Transverse colon (tissue), 4 donors: ENCODE measurements at places on chromosomes 3 and 15. TPM values are rescaled to one million over a fixed set of nuclear protein-coding genes. Genes with fewer than 3 reads are reported as not detected.

- DNase-seq, result no peak
These were observed 86.8 kb downstream of the FSIP1 start for GRCh38 chr15:39695793-39696192.

- DNase-seq, result no peak
These were observed 781.4 kb upstream of the ROBO1 start for GRCh38 chr3:80549173-80549572.

GRCh38 chr15:74549816-74550215, 8.8 kb downstream of the ARID3B start:
- no peak for DNase-seq

GRCh38 chr3:100261485-100261903, 702 bp downstream of the TBC1D23 start:
- no peak for DNase-seq

DNA sequence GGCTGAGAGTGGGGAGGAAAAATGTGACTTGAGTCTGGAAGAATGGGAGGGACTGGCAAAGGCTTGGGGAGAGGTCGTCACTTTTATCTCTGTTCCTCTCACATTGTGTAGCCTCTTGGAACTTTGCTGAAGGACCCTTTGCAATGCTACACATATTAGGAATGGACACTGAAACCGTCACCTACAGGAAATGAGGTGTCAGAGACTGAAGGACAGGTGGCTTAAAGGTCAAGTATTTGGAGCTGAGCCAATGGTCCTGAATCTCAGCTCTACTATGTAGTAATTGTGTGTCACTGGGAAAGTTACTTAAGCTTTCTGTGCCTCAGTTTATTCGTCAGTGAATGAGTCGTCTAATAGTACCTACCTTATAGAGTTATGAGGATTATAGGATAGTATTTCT, 14.7 kb downstream of the MCTP2 start:
- no peak for DNase-seq

- DNase-seq, result no peak
These were observed 16.5 kb downstream of the LRRC58 start for GRCh38 chr3:120332646-120333045.

DNA sequence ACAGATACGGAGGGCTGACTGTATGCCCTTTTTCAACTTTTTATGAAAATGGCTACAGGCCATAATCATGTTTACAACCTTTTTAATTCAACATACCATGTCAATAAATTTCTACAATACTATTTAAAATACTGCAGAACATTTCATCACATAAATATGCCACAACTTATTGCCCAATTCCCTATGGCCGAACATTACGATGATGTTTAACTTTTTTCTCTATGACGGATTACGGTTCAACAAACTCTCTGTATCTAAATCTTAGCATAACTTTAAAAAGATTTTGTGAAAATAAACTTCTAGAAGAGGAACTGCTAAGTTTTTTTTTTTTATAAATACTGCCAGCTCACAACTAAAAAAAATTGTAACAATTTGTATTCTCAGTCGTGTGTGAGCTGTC, 220.4 kb downstream of the OSBPL10 start:
- no peak for DNase-seq

DNA sequence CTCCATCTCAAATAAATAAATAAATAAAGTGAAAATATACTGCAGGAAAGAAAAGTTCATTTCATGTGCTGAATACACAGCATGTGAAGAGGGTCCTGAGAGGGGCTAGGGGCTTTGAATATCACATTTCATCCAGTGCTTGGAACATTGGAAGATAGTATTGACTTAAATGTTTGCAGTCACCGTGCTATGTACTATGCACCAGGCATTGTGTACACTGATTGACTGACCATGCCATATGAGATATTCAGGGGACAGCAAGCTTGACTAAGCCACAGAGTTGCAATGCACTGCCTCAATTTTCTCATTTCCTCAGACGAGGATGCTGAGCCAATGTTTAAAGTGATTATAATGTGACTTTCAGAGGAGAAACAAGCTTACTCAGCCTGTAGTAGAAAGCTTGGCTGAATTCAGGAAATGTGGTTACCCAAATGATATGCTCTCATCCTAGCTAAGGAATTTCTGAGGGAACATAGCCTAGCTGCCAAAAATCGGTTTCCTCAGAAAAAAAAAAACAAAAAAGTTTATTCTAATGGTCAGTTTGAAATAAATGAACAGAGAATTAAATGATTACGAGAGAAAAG, 557.9 kb downstream of the FGF12 start:
- DNase-seq, result no peak

DNA sequence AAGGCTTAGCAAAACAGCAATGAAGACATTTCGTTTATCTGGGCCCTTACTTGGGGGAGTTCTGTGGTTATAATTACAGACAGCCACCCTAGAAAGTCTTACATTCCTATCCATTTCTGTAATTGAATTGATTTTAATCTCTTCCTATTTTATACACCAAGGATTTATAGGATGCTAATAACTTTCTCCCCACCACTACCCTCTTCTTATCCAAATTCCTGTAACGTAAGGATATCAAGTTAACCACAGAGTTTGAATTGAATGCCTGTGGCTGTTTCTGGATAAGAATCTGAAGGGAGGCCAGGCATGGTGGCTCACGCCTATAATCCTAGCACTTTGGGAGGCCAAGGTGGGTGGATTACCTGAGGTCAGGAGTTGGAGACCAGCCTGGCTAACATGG, 78.6 kb downstream of the MLH1 start:
- no peak for DNase-seq

GRCh38 chr3:18864933-18865731, 283.2 kb upstream of the KCNH8 start:
- no peak for DNase-seq

GRCh38 chr3:32447865-32448400, 54.7 kb downstream of the CMTM6 start:
- DNase-seq, result no peak

GRCh38 chr15:78727561-78727960, 83.7 kb downstream of the ADAMTS7 start:
- DNase-seq, result no peak

DNA sequence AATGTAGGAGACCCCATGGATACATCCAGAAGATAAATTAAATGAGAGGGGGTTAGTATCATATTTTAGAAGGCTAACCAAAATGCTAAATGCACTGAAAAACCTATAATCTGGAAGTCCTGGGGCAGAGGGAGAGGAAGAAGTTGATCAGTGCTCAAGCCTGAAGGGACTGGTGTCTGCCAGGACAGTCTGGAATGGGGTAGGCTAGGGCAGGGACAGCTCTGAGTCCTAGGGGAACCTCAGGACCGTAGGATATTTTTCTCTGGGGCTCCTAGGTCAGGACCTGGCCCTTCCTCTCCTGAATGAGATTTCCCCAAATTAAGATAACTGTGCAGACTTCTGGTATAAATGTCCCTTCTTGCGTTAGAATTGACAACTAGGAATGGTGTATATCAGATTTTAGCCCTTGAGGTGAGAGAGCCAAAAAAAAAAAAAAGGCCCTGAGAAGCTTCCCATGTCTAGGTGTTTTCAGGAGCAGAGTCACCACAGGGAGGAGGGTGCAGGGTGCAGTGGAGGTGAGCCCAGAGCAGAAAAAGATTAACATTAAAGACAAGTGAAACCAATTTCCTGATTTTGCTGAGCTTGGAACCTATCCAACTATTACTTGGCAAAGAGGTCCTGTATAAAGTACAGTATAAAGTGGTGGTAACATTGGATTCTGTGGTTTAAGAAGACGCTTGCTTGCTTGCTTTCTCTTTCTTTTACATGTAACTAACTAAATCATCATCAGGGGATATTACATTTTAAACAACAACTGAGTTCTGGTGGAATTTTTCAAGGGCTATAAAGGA, 63.5 kb downstream of the HACD2 start:
- DNase-seq, result no peak

The XCR1 gene
- not detected for total RNA-seq

The SLC4A7 gene
- 36.4 TPM for total RNA-seq

DNA sequence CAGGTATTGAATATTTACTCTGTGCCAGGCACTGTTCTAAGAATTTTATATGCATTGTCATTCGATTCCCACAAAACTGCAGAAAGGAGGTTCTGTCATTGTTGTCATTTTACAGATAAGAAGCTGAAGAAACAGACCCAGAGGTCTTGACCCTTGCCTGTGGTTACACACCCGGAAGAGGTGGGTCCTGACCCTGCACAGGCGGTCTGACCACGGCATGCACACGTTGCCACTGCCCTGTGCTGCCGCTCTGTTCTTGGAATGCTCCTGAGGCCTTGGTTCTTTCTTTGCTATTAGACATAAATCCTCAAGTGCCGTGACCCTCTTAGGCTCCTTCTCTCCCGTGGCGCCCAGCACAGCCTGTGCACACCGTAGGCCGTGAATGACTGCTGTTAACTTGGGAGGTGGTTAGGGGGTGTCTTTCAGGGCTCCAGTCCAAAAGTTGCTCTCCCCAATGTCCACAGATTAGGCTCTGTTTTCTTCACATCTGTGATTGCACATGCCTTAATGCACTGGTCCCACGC, 74.1 kb upstream of the PLXNA1 start:
- DNase-seq, result no peak

- no peak for DNase-seq
These were observed 3.4 kb upstream of the RFTN1 start for GRCh38 chr3:16516695-16517481.

The FBXW12 gene
- total RNA-seq, result not detected

GRCh38 chr3:41600616-41601015, 361.3 kb downstream of the ULK4 start:
- DNase-seq, result no peak

DNA sequence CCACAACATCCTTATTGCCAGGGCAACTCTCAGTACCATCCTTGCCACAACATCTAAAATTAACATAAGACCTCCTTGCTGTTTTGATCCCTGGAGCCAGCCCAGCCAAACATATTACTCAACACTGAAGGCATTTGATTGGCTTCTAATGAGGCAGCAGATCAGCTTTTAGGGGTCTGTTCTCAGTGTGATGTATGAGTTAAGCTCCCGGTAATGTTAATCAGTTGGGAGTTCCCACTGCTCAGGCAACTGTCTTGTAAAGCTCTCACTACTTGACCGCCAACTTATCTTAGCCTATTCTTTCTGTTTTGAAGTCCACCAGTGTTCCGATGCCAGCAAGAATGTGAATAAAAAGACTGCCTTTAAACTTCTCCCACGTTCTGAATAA, 158.9 kb downstream of the FOXB1 start:
- no peak for DNase-seq

The C3orf49 gene
- total RNA-seq, result not detected

The NRROS gene
- total RNA-seq, result not detected

DNA sequence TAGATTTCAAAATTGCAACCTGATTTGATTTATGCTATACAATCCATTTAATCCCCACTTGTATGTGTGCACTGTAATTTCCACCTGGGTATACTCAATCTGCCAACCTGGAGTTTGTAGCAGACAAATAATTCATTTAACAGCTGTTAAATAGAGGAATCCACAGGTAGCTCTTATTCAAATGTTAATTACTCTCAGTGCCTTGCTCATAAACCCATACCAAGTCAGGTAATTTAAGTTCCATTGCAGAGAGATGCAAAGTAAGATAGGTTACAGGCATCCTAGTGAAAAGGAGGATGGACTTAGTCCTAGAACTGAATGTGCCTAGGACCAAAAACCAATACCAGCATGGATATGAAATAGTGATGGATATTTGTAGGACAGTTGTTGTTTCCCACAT, 674.2 kb downstream of the TBL1XR1 start:
- no peak for DNase-seq

- no peak for DNase-seq
These were observed 40.3 kb downstream of the USP50 start for GRCh38 chr15:50506121-50506520.

DNA sequence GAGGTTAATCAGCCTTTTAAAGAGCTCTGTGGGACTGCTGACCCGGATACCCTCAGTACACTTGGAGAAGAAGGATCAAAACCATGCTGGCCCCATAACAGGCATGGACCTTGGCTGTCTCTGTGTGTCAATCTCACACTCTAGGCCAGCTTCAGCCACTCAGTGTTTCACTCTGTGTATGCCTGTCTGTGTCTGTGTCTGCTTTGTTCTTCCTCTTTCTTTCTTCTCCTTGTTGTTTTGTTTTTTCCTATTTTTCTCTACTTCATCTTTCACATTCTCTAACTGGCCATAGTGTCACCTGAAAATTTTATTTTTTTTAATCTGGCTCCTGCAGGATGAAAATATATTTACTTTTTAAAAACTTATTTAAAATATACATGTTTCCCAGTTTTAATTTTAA, 51.1 kb downstream of the SERP1 start:
- no peak for DNase-seq

- DNase-seq, result no peak
These were observed 7.8 kb upstream of the RAB8B start for GRCh38 chr15:63181648-63182047.

GRCh38 chr3:38842266-38842965, 26.4 kb upstream of the SCN10A start:
- DNase-seq, result no peak

The KBTBD13 gene
- total RNA-seq, result not detected

- DNase-seq, result peak; percentile 58
These were observed 182.4 kb downstream of the SHQ1 start for GRCh38 chr3:72665701-72666446.

DNA sequence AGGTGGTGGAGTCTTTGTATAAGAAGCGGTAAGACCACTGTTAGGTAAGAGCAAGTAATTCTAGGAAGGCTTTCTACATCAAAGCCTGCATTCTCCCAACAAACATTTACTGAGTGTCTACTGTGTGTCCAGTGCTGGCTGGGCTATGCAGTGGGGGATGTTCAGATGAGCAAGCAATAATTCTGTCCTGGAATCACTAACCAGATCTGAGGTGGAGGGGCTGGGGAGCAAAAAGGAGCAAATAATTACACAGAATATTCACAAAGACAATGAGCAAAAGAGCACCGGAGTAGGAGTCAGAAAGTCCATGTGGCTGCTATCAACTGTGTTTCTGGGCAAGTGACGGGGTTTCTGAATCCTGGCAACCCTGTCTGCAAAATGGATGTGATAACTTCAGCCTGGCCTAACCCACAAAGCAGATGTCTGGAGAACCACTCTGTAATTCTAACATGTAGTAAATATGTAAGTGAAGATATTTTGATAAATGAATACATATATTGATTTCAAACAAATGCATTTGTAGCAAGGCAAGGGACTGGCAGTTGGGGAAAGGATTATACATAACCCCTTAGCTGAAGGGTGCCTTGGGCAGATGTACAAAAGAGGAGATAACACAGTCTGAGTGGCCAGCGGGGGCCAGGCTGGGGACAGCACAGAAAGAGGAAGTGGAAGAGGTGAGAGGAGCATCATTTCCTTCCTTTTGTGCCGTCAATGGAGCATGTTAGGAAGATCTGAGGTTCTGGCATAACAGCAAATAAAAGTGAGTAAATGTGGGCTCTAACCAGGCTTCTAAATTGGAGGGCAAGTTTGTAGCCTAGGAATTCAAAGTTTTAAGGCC, 28.8 kb downstream of the CYP8B1 start:
- peak; percentile 26 for DNase-seq

The TLR9 gene
- not detected for total RNA-seq

GRCh38 chr3:66748175-66748876, 247.5 kb upstream of the LRIG1 start:
- DNase-seq, result no peak

The PP2D1 gene
- total RNA-seq, result not detected

- DNase-seq, result no peak
These were observed 155.9 kb upstream of the TBL1XR1 start for GRCh38 chr3:177353140-177353539.
